Posterior cingulate gyrus (tissue), 11 donors: ENCODE measurements at places on chromosomes 7 and 10.

GRCh38 chr10:72690071-72690755 lies 1.7 kb upstream of the MCU start:
- no peak for DNase-seq

DNA sequence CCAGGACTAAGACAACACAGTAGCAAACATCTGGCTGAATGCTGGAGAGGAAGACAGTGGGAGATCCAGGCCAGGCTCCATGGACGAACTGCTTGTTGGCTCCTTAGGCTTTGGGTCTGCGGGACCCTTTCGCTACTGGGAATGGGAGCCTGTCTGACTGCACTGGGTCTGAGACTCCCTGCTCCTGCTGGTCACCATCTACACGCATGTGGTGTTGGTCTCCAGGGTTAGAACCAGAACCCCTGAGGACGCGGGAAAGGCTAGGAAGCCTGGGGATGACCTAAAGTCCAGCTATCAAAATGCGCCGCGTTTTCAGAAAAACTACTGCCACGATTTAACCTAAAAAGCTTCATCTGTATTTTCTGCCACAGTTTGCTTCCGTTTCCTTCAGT lies 817 bp upstream of the DNAJB6 start:
- DNase-seq: no peak

DNA sequence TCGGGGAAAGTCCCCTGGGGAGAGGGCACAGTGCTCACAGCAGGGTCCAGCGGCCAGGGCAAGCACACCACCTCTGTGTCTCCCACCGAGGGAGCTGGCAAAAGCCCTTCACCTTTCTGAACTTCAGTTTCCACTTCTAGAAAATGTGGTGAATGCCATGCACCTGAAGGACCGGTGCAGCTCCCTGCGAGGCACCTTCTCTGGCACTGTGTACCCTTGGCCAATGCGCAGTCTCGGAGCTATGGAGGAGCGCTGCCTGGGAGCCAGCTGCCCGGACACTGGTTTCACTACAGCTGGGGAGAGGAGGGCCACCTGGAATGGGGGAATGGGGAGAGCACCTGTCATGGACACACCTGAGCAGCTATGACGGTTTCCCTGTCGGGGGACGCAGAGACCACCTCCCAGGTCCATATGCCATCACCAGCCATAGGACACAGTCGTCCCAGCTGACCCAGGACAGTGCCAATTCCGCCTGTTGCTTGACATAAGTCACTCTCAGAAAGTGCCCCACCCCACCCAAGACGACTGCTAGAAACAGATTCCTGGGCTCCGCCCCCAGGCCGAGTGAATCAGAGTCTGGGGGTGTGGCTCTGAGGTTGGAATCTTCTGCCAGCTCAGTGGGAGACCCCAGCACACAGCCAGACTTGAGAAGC lies 16.8 kb downstream of the RASGEF1A start:
- DNase-seq: peak; percentile 1

DNA sequence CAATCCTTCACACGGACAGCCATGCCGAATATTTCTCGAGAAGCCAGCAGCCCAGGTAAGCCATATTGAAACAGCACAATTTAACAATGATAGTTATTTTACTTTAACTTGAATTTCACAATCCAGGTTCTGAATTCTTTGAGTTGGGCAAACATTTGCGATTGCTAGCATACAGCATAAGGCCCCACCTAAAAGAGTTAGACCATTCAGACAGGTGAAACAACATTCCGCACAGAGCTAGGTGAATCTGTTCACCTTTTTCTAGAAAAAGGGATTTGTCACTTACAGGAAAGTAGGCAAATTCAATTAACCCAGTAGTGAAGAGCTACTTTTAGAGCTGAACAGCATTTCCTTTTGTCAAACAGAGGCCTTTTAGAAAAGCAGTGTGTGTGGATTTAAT lies 45.3 kb downstream of the CREB3L2 start:
- DNase-seq: no peak

GRCh38 chr10:44949915-44950314 lies 9.7 kb upstream of the RASSF4 start:
- no peak for DNase-seq

DNA sequence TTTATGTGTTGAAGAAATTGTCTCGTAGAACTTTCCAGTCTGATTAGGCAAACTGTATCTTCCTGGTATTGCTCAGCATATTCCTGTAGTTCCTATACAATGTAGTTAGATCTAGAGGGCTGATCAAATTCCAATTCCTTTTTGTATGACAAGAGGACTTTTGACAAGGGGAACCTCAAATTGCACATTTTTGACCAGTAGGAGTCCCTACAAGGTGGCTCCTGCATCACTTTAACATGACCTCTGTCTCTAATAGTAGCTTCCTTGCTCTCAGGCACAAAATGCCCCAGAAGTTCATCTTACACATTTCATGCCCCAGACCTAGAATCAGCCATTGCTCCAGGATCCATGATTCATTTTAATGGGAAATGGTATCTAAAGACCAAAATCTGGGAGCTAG lies 18.7 kb downstream of the HERPUD2 start:
- DNase-seq: no peak

GRCh38 chr7:151399906-151400305 lies 9.9 kb downstream of the WDR86 start:
- DNase-seq: no peak

DNA sequence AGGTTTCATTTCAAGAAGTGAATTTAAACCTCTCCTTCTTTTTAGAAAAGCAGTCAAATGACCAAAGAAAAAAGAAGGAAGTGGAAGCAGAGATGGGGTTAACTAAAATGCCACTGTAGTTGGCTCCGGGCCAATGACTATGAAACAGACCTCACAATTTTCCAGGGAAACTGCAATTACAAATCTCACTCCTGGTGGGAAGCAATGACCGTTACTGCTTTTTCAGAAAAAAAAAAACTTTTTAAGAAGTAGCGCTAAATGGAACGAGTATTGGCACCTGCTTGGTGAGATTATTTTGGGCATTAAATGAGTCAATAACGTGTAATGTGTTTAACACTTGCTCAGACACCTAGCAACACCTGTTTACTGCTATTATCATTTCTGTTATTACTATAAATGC lies 1.2 kb downstream of the SFRP4 start:
- no peak for DNase-seq

DNA sequence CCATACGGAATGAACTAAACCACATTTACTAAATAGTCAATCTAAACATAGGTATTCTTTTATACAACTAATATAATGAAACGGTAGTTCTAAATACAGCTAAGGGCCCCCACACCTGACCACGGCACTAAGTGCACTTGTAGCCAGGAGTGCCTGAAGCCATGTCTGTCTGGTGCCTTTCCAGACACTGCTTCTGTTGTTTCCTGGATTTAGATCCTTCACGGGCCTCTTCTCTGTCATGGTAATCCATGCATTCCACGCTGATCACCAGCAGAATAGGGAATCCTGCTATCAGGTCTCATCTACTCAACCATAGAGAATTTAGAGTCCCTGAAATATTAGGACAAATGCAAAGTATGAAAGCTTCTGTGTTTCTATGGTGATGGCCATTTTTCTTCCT lies 37.8 kb downstream of the OSBPL3 start:
- DNase-seq: no peak

- no peak for DNase-seq
Observed at GRCh38 chr7:26318921-26319320, 27.3 kb downstream of the SNX10 start.

- DNase-seq: no peak
Observed at GRCh38 chr7:143965280-143965679, 10.6 kb downstream of the OR2F1 start.

DNA sequence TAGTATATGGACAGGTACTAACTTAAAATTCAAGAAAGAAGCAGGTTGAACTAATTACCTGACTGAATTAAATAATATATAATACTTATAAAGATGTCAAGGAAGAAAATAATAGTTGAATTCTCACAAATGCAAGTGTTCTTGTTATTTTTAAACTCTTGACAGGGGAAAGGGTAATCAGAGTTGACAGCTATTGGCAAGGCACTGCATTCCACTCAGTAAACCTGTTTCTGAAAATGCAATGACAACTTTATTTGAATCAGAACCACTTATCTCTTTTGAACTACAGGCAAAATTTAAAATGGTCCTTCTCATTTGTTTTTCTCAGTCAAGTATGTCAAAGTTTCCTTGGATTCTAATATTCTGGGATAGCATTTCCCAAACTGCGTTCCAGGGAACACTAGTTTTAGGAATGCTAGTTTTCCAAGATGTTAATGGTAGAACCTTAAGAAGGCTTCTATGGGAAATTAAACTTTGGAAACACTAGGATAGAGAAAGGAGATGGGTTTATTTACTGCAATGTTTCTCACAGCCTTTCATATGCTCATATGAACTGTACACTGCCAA lies 103.7 kb upstream of the LRRN3 start:
- DNase-seq: no peak

DNA sequence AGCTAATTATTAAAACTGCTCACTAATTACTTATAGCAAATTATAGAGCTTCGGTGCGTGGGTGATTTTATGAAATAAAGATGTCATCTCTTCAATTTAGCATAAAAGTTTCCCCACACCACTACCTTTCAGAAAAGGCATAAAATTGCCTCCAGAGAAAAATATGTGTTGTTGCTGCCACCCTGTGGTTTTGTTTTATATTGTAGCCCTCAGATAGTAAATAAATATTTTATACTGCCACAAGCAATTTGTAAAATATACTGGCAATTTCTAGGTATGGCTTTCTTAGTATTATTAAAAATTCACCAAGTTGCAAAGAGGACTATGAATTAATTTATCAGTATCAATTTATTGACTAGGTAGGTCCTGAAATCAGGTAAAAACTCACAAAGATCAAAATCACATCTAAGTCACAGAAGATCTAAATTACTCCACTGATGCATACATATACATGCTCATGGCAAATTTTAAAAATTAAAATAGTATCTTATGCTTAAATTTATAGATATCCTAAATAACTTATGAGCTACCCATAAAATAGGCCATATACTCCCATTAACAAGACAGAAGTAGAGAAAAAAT lies 26.5 kb downstream of the ASNS start:
- DNase-seq: no peak

DNA sequence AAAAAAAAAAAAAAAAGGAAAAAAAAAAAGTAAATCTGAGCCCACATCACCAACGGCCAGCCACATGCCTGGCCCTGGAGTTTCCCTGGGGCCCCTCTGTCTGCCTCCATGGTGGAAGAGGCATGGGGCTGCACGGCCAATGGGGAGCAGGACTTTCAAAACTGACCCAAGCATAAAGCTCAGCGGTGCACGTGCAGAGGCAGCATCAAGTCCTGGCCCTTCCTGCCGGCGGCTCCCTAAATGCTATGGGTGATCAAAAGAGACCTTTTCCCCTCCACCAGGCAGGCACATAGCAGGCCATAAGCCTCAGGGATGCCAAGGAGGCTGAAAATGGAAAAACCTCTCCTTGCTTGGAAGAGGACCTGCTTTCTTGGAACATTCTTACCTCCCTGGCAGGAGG lies 94.3 kb downstream of the OAT start:
- DNase-seq: no peak

DNA sequence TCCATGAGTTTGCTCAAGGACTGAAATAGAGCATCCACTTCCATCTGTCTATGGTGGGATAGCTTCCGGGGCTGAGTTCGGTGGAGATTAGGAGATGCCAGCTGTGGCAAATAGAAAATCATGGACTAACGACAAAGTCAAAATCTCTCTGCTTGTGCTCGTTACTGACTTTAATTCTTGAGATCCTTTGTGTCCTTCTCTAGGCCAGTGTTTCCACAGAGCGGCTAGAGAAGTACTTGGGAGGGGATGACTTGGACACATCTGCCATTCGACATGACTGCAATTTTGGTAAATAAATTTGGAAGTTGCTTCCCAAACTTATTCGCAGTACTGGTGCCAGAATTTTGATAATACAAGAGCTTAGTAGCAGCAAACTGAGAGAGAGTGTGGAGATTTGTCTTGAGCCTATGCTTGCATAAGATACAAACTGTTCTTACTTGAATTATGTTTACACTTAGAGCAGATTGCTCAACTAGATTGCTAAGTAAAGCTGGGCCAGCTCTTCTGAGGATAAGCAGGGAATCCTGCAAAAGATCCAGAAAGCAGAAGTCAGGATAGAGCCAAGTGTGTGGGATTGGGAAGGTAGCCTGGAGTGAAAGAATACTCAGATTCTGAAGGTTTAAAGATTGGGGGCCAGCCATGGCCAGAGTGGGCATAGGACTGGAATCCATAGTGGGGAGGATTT lies 27.6 kb downstream of the ABCC2 start:
- no peak for DNase-seq

- DNase-seq: peak; percentile 25
Observed at GRCh38 chr7:57199252-57199651, 67.0 kb upstream of the ZNF479 start.

- peak; percentile 89 for DNase-seq
Observed at GRCh38 chr7:92178928-92179924, at the start of gene LRRD1. TSS of gene LRRD1 (minus strand) at chr7:92179142. CDS start at chr7:92165202, 13,940 bp downstream.

GRCh38 chr7:41885078-41885477 lies 182.2 kb upstream of the INHBA start:
- no peak for DNase-seq

DNA sequence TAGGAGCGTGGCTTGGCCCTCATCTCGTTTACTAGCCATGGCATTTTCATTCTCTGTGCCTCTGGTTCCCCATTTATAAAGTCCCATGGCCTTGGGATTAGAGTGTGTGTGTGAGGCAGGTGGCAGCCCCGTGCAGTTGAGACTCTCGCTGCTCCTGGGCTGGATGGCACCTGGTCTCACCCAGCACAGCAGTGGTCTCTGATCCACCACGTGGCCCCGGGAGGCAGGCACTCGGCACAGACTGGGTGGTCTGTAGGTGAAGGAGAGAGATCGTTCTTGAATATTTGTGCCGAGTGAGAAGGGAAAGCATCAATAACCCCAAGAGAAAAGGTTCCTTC lies 50.4 kb downstream of the CALML3 start:
- DNase-seq: no peak

GRCh38 chr7:123024989-123025758 lies 29.7 kb upstream of the TAS2R16 start:
- no peak for DNase-seq

- no peak for DNase-seq
Observed at GRCh38 chr10:62732841-62733653, 71.5 kb upstream of the ADO start.

GRCh38 chr7:16484453-16485158 lies 19.1 kb upstream of the SOSTDC1 start:
- no peak for DNase-seq

- no peak for DNase-seq
Observed at GRCh38 chr10:25455980-25456567, 281.3 kb downstream of the GPR158 start.

GRCh38 chr10:48332166-48332870 lies 25.8 kb downstream of the MAPK8 start:
- DNase-seq: no peak

DNA sequence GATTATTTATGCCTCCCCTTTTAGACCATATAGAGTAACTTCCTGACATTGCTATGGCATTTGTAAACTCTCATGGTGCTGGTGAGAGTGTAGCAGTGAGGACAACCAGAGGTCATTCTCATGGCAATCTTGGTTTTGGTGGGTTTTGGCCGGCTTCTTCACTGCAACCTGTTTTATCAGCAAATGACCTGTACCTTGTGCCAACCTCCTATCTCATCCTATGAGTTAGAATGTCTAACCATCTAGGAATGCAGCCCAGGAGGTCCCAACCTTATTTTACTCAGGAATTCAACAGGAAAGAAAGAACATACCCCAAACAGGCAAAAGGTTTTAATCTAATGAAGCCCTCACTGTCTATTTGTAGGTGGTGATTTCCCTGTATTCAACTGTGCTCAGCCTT lies 205.4 kb upstream of the YAE1 start:
- no peak for DNase-seq
